Karpas-422 (cell line): ENCODE measurements at places on chromosomes 16 and 17. TPM values are rescaled to one million over a fixed set of nuclear protein-coding genes. Genes with fewer than 3 reads are reported as not detected.

DNA sequence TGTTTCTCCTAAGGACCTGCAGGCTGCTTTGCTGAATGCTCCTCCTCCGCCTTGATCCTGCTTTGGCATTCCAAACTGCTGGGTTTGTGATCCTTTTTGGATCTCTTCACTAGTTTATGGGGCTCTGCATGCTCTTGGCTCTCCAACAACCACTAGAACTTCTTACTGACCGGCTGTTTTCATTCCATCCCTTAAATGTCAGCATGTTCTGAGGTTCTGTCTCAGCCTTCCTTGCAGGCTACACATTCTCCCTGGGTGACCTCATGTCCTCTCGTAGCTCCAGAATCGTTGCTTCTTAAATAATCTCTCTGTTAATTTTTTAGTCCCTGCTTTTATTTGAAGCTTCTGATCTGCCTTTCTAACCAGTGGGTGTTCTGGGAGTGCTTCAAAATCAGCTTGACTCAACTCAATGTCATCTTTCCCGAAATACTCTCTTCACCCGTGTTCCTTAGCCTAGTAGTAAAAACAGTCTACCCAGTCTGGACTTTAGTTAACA is 119.0 kb upstream of the HS3ST2 start:
- DNase-seq: no peak

DNA sequence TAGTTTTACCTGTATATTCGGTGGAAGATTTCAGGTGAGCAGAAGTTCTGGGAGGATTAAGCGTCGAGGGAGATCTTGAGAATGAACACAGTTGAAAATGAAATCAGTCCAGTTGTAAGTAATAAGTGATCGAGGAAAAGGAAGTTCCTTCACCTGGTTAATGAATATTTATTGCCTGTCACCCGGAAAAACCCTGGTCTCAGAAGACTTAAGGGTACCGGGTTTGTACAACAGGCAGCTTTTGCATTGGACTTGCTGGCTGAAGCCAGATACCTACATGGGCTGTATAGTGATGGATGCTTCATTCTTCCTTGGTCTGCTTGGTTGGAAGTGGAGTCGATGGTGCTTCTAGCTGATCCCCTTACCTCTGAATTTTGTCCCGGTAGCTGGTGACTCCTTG is 72.7 kb downstream of the PRKCA start:
- DNase-seq: no peak

DNA sequence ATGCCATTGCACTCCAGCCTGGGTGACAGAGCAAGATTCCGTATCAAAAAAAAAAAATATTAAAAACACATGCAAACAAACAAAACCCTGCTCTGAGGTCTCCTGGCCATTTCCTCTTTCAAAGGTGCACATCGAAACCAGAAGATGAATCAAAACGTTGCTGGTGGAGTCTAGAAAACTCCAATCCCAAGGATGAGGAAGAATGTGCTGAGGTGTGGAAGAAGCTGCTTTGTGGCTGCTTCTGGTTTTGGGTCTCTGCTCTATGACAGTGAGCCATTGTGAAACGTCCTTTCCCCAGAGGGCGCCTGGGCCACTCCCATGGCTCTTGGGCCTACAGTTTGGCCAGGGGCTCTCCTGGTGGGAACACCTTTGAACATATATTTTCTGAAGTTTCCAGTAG is 112.6 kb downstream of the IRF8 start:
- DNase-seq: peak; percentile 69

Gene NETO2
- total RNA-seq: 83.9 and 84.4 TPM in 2 replicates

Gene TEPSIN
- total RNA-seq: 14.5 and 36.6 TPM in 2 replicates

Gene CORO6
- total RNA-seq: 0.79 and 1.8 TPM in 2 replicates
